ENCODE measurements at places on chromosomes 1 and 21.
A peak's percentile ranks its signal among the peaks of the same experiment; 100 is the strongest.

DNA sequence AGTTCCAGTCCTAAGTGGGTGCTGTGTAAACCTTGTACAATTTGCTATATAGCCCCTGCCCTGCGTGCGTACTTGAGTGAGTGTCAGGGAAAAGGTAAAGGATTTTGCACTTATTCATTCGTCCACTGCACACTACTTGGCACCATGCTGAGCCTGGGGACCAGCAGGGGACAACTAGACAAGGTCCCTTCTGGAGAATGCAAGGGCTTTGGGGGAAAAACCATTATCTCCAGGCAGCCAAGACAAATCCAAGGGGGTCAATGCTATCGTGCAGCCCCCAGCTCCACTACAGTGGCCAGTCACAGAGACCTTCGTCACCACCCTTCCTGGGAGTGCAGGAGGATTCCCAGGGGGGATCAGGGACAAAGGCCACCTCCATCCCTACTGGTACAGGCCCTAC, 39.7 kb downstream of the MATN1 start:
- DNase-seq, result peak; percentile 36

DNA sequence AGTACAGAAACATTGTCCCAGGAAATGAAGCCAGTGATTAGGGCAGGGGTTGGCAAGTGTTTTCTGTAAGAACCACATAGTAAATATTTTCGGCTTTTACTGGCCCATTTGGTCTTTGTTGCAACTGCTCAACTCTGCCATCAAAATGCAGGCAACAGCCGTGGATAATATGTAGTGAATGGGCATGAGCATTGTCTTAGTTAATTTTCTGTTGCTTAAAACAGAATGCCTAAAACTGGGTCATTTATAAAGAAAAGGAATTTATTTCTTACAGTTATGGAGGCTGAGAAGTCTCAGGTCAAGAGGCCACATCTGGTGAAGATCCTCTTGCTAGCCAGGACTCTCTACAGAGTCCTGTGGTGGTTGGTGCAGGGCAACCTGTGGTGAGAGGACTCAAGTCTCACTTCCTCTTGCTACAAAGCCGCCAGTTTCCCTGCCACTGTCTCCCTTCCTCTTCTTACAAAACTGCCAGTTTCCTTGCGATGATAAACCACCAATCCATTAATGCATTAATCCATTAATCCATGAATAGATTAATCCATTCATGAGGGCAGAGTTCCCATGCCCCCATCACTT, 166.4 kb downstream of the PSMG1 start:
- DNase-seq, result no peak

GRCh38 chr21:45347712-45348499, 57.1 kb upstream of the COL18A1 start:
- DNase-seq, result peak; percentile 44

DNA sequence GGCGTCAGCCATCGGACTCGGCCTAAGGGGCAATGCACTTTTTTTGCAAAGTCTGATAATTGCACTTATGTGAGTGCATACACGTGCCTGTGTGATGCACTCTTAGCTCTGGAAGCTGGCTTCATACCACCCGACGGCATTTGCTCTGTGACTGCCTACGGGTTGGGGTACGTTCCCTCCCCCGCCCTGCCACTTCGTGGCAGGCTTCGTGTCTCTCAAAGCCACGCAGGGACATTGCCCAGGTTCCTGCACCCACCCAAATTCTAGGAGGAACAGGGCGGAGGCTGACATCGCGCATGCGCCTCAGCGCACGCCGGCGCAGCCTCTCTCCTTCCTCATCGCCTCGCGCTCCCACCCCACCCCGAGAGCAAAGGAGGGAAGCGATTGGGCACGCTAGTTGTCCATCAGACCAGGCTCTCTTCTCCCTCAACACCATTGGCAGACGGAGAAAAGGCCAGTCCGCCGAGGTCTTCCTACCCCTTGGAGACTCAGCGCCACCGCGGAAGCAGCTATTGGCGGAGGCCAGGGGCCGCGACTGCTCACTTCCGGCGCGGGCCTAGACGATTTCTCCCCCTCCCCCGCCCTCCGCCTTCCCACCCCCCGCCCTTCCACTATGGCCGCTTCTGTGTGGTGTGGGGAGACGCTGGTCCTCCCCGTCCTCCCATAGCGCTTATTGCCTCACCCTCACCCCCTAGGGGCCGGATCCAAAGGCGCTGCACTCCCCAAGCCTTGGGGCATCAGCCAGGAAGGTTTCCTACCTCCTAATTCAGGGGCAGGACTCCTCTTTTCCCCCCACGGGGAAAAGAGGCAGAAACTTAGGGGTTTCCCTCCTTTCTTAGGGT, at the start of gene INTS3:
INTS3 (plus strand) TSS at position 588 of the 842 bp plus-strand sequence. CDS start 585 bp downstream, outside the sequence.
- DNase-seq, result peak; percentile 100

DNA sequence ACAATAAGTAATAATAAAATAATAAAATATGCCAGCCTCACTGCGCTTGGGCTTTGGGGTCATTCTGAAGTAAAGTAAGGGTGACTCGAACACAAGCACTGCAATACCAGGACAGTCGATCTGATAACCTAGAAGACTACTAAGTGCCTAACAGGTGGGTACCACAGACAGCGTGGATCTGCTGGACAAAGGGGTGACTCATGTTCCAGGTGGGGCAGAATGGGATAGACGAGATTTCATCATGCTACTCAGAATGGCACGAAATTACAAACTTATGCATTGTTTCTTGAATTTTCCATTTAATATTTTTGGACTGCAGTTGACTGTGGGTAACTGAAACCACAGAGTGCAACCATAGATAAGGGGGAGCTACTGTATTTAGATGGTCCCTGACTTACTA, 221.1 kb upstream of the GREM2 start:
- DNase-seq, result no peak

GRCh38 chr1:54643736-54644135, 2.1 kb downstream of the MROH7 start:
- DNase-seq, result no peak

GRCh38 chr1:188295157-188295556, 1466.4 kb downstream of the PLA2G4A start:
- no peak for DNase-seq

GRCh38 chr1:244846653-244847052, 11.2 kb downstream of the COX20 start:
- DNase-seq, result no peak

GRCh38 chr1:208264469-208265121, 20.4 kb upstream of the PLXNA2 start:
- DNase-seq, result no peak

DNA sequence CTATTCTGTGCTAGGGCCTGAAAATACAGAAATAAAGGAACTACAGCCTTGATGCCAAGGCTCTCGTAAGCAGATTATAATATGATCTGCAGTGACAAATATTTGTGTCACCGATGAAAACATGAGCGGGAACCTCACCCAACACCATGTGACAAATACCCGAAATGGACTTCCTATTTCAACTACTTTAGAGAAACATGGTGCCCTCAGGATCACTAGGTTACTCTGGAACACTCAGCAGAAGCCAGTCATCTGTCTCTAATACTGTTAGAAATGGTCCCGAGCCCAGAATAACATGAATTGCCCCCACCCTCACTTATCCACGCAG, 463 bp upstream of the VAMP3 start:
- DNase-seq, result no peak

GRCh38 chr1:169722779-169723178, 11.1 kb downstream of the SELE start:
- no peak for DNase-seq

DNA sequence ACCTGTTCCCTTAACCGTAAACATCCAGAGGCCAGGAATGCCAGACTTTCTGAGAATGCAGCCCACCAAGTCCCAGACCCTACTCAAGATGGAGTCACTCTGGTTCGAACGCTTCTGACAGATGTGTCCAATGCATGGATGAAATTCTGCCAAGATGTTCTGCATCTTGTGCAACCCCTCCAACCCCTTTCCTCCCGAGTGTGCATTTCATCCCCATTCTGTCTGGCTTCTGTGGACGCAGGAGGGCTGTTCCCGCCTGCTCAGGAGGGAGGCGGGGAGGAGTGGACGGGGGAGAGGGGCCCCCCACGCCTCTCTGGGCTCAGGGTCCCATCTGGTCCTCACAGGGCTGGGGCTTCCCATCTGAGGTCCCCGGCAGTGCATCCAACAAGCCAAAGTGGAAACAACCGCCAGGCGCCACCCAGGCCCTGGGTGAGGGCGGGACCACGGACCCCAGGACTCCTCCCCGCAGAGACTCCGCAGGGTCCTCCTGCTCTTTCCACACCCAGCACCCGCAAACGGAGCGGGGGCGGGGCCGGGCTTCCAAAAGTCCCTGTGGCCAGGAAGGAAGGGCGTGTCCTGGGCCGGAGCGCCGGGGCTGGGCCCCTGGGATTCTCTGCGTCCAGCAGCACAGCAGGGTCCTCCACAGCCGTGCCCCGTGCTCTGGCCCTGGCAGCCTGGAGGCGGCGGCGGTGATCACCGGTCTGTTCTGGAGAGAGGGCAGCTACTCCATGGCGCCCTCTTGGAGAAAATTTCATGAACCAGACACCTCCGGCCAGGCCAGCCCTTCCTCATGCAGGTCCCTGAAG, 27.8 kb upstream of the SUMO3 start:
- DNase-seq, result peak; percentile 95

DNA sequence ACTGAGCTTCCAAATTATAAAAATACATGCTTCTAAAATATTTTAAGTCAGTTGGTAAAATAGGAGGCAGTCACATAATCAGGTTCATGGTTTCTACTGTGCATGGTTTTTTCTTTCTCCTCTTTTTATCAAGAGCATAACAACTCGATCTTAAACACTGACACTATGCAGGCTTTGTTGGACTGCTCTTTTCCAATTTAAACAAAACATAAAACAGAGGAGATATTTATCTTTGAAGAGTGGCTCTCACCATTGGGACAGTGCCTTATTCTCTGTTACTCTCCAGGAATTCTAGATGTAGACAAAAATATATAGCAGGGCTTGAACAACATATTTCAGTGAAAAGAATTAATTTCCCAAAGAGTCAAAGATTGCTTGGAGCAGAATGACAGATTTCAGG, 883.5 kb upstream of the ADGRL2 start:
- DNase-seq, result no peak

DNA sequence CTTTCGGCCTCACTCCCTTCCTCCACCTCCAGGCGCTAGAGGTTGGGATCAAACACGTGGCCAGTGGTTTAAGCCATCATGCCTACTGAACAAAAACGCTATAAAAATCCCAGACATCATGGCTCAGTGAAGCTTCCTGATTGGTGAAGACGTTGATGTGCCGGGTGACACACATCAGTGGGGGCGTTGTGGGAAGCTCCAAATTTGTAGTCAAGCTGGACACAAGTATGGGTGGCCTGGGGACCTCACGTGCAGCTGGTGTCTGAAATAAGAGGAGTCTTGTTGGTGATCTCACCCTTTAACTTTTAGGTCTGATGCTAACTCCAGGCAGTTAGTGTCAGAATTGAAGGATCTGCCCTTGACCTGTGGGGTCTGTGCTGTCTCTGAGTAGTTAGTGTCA, 6.7 kb downstream of the CFAP298 start:
- no peak for DNase-seq

DNA sequence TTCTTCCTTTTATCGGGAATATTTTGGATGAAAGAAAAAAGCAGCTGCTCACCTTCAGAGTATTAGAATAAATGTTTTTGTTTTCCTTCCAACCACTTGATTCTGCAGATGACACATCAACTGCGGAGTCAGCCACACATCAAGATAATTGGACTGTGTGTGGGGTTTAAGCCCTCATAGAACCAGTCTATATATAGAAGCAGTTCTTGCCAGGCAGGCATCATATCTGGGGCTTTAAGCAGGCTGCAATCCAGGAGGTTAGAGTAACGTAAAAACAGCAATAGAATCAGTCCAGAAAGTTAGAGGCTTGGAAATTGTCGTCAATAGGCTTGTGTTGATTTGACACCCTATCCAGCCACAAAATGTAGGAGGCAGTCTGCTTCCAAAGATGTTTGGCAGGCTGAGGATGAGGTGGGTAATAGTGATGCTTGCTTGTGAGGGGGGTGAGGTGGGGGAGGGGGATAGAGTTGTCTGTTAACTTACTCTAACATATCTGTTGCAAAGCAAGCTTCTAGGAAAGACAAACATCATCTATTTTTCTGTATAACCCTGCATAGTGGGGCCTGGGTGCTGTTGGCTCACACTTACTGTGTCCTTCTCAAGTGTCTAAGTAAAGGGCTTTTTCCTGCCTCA, 64.8 kb downstream of the PEX14 start:
- no peak for DNase-seq

DNA sequence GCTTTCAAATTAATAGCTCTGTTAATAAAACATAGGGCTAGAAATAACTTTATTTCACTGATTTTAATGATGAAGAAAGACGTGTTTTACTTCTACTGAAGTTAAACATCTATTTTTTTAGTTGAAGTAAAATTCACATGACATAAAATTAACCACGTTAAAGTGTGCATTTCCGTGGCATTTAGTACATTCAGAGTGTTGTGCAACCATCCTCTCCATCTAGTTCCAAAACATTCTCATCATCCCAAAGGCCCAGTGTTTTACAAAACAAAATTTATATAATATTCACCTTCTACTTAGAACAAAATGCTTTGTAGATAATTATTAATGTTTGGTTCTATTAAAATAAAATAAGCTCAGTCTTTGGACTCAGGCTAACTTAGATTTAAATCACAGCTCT, 108.5 kb upstream of the GNG12 start:
- no peak for DNase-seq

DNA sequence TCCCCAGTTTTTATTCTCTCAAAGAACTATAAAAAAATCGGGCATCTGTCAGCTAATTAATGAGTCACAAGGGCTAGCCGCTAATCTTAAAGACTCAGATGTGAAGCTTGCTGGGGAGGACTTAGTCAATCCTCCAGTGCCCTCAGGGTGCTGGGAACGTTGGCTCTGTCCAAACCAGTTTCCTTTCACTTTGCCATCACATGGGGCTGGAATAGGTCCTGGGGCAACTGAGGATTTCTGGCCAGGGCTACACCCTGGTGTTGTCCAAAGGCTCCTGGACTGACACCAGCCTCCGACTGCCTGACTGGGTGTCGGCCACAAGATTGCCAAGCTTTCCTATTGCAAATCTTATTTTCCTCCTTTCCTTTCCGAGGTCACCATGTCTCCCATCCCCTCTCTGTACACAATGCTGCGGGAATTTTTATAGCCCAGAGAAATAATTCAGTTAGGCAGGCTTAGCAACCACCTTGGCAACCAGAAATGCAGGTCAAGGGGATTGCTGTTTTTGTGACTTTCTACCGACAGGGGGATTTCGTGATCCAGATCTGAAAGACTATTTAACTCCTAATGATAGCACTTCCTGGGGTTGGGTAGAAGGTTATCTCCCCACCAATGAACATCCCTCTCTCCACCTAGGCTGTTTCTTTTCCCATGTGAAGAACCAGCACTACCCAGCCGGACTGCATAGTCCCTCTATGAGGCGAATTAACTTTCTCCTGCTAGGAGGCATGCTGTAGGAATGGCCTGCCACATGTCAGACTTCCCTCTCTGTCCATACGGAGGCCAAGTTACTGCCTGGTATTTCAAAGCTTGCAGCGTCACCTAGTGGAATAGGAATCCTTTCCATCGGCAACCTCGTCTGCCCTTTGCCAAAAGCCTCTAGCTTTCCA, 29.9 kb upstream of the CTBS start:
- peak; percentile 74 for DNase-seq
